ENCODE measurements at places on chromosomes 4 and X.

GRCh38 chrX:19958552-19959486 lies 32.0 kb downstream of the BCLAF3 start:
- no peak for DNase-seq

DNA sequence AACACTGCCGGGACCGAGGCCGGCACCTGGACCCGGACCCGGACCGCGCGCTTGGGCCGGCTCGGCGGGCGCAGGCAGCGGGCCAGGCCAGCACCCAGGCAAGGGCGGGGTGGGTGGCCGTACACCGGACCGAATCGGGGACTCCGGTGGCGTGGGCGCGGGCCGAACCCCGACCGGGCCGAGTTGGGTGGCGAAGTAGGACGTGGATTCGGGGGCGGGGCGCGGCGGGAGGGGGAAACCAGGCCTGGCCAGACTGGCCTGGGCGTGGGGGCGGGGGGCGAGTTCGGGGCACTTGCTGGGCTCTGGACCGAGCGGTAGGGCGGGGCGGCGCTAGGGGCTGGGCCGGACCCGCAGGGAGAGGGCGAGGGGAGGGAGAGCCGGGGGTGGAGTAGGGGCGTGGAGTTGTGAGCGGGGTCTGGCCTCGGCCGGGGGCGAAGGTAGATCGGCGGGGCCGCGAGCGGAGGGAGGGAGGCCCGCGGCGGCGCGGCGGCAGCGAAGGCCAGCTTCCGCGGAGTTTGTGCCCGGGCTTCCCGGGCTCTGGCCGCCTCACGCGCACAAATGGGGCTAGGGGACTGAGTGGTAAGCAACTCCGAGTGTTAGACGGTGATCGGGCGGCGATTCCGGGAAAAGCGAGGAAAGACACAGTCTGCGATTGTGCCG lies 1.8 kb upstream of the BCORL1 start:
- DNase-seq, result peak; percentile 82

DNA sequence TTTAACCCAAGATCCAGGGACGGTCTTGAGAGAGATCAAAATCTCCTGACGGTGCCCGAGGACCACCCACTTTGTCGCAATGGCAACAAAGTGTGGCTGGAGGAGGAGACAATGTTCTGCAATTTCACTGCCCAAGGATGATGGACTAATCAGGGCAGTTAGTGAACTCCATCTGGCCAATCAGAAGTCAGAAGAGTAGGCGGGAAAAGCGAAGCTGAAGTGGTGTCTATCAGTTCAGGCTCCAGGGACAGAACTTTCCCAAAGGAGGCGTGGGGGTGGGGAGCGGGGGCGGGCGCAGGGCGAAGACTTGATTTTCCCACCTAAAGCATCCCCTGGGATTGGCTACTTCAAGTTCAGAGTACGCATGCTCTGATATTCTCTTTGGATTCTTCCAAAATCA lies 25.6 kb downstream of the SPACA5B start:
- no peak for DNase-seq

GRCh38 chrX:46433892-46434291 lies 111.3 kb downstream of the ZNF674 start:
- no peak for DNase-seq

- DNase-seq, result no peak
Observed at GRCh38 chrX:19343085-19343534, 617 bp upstream of the PDHA1 start.

DNA sequence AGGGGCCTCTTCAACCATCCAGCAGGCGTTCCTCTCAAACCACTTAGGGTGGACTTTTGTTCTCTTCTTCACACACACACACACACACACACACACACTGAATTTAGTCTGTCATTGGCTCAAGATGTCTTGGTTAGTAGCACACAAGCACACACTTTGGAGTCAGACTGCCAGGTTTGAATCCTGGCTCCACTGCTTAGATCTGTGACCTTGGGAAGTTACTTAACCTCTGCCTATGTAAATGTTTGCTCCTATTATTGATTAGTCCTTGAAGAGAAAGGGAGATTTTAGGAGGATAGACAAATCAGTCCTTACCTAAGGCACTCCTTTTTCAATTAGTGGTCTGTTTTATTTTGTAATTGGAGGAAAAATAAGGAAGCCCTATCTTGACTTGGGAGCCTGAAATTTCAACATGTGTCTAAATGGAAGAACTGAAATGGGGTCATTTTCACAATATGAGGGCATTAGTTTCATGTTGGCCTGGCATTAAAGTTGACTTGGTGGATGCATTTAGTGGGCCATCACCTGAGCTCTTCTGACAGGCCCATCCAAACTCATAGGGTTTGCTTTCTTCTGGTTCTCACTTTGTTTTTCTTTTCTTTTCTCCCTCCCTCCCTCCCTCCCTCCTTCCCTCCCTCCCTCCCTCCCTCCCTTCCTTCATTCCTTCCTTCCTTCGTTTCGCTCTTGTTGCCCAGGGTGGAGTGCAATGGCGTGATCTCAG lies 13.3 kb upstream of the TMEM131L start:
- no peak for DNase-seq

DNA sequence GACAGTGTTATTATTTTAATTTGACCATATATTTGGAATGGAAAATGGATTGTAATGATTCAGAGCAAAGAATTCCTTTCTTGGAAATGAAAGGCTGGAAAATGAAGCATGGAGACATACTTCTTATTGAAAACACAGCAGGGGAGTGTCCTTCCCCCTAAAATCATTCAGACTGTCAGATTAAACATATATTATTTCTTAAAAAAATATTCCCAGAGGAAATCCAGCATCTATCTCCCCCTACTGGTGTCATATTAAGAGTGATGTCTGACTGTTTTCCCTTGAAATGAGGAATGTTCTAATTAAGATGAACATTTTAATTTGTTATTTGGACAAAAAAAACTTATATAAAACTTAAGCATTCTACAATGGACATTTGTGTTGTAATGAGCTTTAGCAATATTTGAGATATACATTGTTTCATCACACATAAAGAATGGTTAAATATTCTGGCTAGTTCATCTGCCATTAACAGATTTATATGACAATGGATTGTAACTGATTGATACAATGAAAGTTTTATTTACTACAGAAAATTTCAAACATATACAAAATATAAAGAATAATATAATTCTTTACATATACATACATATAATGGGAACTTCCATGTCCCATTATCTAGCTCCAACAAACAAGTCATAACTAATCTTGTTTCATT lies 264.6 kb downstream of the SPRY1 start:
- DNase-seq, result no peak

GRCh38 chrX:10518073-10518472 lies 102.3 kb downstream of the MID1 start:
- no peak for DNase-seq

DNA sequence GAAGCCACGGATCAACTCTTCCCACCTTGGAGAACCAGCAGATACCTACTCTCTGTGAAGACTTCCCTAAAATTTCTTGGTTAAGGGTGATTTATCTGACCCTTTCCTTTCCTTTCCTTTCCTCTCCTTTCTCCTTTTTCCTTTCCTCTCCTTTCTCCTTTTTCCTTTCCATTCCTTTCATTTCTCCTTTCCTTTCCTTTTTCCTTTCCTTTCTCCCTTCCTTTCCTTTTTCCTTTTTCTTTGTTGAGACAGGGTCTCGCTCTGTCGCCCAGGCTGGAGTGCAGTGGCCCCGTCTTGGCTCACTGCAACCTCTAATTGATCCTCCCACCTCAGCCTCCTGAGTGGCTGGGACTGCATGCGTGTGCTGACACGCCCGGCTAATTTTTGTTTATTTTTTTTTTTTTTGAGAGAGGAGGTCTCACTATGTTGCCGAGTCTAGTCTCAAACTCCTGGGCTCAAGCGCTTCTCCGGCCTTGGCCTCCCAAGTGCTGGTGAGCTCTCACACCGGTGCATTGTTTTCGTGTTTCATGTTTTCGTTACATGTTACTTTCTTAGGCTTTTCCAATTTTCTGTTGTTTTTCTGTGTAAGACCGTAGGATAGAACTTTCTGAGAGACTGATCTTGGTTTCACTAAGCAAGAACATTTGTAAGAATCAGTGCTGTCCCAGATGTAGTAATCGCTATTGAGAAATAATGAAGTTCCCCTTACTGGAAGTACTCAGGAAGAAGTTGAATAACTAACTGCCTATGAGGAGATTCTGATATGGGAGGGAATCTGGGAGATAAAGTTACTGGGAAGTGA lies 2.0 kb downstream of the TMEM165 start:
- peak; percentile 52 for DNase-seq

DNA sequence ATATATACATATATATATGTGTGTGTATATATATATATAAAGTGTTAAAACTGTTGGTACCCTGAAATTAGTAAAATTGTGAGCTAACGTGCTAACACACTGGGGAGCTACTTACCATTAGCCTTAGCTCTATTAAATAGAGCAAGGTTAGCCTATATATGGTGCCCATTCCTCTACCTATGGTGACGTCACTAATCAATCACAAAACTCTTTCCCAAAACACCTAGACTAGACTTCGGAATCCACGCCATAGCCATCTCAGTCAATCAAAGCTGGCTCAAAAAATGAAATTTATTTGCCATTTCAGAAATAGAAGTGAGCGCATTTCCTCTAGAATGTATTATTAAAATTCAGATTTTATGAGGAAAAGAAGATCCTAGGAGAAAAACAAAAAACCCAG lies 229.0 kb upstream of the TENM3 start:
- DNase-seq, result no peak

- DNase-seq, result no peak
Observed at GRCh38 chr4:40482985-40483647, 146.5 kb downstream of the RBM47 start.

DNA sequence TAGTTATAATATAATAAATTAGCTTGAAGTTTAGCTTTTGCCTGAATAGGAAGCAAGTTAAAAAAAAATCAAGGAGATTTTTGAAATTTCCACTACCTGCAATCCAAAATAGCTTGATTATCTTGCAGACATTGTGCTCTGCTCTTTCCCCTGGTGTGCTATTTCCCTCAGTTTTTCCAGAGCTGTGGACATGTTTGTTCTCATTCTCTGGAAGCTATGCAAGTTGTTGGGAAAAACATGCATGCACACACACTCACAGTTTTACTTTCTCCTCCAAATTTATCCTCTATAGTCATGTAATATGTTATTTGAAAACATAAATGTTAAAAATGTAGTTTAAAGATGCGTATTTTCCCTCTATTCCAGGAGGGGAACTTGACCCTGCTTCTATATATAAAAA lies 225.8 kb upstream of the ARSJ start:
- no peak for DNase-seq

- DNase-seq, result no peak
Observed at GRCh38 chr4:87359258-87359657, 31.7 kb downstream of the HSD17B11 start.

GRCh38 chrX:133745349-133745748 lies 240.0 kb downstream of the GPC3 start:
- DNase-seq, result no peak

DNA sequence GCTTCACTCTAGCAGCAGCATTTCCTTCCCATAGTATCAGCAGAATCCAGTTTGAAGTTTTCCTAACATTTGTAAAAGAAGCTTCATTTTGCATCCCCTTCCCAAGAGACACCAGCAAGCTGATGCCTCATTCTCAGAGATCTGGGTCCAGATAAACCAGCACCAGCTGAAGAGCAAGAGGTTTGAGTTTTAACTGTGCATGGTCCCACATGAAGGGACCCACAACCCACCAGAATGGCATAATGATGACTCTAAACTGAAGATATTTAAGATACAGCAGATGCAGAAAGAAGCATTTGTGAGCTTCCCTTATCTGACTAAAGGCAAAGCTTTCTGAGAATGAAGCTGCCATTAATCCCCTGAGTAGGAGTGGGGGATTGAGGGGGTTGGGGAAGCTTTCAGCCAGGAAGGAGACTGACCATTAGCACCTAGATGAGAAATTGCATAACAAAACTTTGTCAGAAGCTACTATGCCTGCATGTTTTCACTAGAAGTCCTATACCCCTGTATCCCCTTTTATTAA lies 18.6 kb downstream of the NUDT6 start:
- no peak for DNase-seq

- DNase-seq, result no peak
Observed at GRCh38 chrX:50442426-50443116, 28.1 kb downstream of the DGKK start.

GRCh38 chr4:2688281-2688680 lies 67.9 kb downstream of the TNIP2 start:
- DNase-seq, result no peak

GRCh38 chrX:49290215-49290614 lies 13.2 kb upstream of the GAGE10 start:
- no peak for DNase-seq
